ENCODE measurements at places on chromosomes 6 and 20.

GRCh38 chr6:143750877-143751276, 73.1 kb downstream of the PHACTR2 start:
- DNase-seq = no peak

- DNase-seq = no peak
Measured at GRCh38 chr20:56244259-56244658, 4.3 kb upstream of the MC3R start.

DNA sequence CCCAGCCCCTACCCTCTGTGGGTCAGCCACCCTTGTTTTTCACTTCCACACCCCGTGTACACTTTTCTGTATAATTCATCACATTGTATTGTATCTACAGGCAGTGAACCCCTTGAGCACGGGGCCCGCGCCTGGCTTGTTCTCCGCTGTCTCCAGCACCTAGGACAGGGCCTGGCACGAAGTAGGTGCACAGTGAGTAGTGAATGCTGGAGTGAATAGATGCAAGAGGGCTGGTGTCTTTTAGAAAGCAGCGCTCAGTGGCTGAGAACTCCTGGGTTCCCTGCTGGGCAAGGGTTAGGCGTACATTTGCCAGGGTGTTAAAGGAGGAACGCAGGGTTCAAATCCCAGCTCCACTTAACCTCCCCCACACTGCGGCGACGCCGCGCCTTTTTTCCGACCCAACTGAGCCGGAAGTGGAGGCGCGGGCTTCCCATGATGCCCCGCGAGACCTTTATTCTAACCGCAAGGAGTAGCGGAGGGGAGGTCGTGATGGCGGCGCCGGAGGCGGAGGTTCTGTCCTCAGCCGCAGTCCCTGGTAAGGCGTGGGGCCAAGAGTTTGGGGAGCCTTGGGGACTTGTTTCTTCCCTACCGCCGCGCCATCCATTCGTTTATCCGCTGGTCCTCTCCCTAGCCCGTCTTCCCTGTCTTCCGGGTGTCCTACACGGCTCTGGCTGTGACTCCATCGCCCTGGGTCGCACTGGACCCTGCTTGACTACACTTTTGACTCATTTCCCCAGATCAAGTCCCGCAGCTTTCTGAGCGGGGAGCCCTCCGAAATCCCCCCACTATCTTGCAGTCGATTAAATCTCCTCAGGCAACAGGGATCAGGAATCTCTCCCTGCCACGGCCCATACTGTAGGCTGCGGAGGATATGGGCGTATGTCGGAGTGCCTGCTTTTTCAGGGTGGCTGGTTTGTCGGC, at the start of gene MAD2L1BP:
MAD2L1BP (plus strand) TSS at position 454 of the 921 bp plus-strand sequence; CDS start at position 490, 36 bp downstream.
- peak; percentile 82 for DNase-seq

DNA sequence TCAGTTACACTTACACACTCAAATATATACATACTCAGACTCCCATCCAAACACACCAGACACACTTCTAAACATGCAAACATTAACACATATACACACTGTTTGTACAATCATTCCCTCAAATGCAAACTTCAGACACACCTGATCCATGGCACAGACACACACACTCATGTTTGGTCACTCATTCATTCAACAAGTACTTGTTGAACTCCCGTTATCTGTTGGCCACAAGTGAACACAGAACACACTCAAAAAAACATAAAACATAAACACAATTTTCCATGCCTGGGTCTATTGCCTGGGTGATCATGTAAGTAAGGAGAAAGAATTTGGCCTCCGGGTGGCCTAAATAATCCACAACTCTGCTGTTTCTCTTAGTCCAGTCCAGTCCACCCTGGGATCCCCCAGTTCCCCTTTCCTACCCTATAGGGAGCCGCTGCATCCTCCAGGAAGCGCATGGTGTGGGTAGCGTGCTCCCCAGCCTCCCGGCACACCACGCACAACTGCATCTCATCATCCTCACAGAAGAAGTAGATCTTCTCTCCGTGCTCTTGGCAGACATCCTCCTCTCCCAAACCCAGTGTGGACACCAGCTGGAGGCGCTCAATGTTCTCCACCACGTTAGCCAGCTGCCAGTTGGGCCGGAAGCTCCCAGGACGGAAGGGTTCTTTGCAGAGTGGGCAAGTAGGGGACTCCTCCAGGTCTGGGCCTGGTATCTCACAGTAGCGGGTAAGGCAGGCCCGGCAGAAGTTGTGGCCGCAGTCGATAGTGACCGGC, 815 bp downstream of the TRIM10 start:
- no peak for DNase-seq

DNA sequence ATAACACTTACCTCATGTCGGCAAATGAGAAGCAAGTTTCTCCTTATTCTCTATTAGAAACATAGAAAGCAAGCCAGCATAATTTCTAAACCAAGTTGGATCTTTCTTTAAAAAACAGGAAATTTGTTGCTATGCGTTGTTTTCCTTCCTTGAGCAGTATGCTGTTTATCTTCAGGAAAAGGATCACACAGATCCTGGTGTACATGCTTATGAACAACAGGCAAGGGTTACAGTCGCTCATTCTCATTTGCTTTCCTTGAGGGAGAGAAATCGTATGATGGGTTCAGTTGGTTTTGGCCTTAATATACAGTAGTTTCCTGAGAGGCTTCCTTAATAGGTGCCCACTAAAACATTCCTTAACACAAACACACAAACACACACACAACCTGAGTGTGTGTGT, 118.8 kb downstream of the FYN start:
- no peak for DNase-seq

DNA sequence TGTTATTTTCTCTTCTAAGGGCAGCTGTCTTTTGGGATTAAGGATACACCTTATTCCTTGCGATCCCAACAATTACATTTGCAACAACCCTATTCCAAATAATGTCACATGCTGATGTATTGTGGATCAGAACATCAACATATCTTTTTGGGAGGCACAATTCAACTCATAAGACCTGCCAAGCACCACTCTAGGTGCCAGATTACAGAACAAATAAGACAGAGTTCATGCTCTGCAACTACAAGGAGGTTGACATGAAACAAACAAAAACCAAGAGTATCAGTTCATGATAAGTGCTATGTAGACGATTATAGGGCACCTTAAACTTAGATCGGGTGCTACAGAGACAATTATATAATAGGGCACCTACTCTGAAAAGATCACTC, 203.2 kb upstream of the SGK1 start:
- peak; percentile 60 for DNase-seq

GRCh38 chr6:43878823-43879495, 108.9 kb downstream of the VEGFA start:
- no peak for DNase-seq

DNA sequence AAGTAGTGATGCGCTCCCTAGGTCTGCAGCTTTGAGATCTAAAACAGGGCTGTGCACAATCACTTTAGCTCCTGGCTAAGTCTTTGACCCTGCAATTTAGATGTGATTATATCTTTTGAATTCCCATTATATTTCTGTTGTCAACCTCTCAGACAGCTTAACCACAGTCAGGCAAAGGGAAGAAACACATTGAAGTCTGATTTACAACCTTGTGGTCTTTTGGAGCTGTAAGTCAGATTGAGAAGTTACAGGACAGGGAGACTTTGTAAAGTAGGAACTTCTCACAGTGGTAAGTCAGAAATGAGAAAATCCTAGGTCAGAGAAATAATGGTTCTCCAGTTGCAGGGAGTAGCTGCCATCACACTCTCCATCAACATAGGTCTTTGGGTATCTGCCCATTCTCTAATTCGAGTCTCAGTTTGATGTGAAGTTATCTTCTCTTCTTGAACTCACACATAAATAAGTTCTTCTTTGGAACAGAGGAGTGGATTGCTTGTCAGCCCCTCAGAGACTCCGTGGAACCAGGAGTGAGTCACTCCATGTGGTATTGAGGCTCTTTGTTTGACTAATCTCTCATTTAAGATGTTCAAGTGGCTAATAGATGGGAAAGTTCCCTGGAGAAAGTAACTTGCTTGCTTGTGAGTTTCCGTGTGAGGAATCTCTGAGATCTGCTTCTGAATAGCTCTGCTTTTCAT, 35.0 kb upstream of the SGK1 start:
- no peak for DNase-seq

DNA sequence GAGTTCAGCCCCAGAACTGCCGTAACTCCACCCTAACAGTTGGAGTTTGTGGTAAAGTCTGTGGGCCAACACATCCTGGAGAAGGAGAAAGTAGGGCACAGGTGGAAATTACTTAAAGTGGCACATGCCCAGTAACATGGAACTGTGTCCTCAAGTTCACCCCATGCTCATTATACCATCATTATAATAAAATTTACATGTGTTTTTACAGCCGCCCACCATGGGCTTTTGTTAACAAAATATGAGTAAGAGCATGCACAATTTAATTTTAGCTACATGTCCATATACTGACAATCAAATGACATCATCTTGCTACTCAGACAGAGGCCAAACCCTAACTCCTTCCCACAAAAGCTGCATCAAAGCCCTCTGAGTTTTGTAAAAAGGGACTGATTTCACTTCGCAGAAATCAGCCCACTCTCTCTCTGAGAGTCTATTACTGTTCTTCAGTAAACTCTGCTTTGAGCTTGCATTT, 17.3 kb upstream of the ELOVL4 start:
- no peak for DNase-seq

- DNase-seq = no peak
Measured at GRCh38 chr6:89023591-89024441, 56.7 kb upstream of the PNRC1 start.

DNA sequence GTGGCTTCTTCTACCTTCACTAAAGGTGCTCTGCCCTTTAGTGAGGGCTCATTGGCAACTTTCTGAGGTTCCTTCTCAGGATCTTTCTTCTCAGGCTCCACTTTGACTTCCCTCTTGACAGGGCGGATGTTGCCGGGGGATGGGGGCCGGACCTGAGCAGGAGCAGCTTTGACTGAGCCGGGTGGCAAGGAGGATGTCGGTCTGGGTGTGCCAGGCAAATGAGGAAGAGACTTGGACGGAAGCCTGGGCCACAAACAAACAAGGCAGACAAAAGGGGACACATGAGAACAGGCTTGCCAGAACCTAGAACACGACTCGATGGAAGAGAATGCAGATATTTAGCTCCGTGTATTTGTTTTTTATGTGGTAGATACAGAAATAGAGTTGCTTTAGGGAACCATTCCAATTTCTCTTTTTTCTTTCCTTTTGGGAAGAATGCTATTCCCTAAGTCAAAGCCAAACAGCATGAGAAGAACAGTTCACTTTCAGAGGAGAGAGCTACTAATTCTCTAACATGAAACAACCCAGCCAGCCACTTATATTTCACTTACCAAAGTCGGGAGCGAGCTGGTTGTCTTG, 76.2 kb upstream of the BCLAF1 start:
- no peak for DNase-seq

DNA sequence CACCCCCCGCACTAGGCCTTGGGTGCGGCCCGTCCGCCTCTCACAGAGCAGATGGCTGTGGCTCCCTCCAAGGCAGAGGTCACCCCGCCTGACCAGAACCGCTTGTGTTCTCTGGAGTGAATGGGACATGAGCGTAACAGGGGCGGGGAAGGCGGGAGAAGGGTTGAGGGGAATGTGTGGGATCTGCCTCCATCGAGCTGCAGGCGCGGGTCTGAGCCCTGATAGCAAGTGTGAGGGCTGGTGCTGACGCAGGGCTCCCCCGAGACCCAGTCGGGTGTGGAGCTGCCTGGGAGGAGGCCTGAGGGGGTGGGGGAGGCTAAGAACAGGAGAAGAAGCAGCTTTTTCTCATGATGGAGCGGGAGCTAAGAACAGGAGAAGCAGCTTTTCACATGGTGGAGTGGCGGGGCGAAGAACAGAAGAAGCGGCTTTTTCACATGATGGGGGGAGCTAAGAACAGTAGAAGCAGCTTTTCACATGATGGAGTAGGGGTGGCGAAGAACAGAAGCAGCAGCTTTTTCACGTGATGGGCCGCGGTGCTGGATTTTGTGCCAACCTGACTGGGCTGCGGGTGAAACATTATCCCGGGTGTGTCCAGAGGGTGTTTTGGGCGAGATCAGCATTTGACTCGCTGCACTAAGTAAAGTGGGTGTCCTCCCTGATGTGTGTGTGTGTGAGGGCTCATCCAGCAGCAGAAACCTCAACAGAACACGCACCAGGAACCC, 169.3 kb downstream of the TTLL2 start:
- no peak for DNase-seq

- DNase-seq = no peak
Measured at GRCh38 chr6:22101163-22101562, 195.7 kb downstream of the PRL start.

DNA sequence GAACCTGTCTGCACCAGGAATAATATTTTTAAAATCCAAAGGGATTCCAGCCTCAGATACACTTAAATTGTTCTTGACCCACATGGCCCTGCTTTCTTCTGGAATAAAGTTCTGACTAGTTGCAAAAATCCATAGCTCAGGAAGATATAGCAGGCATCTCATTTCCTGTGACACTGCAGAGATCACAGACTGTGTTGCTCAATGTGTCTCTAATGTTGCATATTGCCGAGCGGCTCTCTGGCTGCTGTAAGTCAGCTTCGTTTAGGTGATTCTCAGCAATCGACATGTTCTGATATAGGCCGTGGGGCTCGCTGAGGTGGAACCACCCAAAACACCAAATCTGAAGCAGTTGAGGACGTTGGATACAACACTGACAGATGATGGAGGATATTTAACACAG, 498.3 kb upstream of the AGPAT4 start:
- DNase-seq = no peak

GRCh38 chr20:12110711-12111110, 193.0 kb downstream of the BTBD3 start:
- DNase-seq = no peak

DNA sequence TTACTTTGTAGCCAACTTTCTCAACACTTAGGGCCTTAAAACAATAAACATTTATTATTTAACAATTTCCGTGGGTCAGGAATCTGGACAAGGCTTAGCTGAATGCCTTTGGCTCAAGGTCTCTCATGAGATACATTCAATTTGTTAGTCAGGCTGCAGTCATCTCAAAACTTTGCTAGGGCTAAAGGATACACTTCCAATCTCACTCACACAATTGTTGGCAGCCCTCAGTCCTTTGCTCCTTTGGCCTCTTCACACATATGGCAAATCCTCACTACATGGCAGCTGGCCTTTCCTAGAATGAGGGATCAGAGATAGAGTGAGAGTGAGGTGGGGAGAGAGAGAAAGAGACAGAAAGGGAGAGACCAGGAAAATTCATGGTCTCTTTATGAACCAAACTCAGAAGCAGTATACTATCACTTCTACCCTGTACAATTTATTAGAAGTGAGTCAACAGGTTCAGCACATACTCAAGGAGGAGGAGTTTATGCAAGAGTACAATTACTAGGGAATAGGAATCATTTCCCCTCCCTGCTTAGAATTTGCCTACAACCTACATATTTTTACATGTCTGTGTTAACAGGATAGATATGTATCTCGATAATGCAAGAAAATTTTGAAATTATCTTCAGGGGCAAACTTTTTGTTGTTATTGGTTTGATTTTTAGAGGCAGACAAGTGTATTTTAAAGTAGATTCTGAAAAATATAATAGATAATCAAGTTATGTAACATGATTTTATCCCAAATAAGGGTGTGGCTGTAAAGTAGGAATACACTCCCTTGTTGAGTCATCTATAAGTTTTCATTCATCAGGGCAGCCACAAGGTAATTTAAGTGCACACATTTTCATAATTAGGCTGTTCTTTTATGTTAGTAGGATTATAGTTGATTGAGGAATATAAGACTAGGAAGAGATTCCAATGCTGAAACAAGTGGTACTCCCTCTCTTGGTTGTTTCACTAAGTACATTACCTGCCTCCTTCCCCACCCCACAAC, 85.9 kb upstream of the HMGCLL1 start:
- no peak for DNase-seq
